NCI-H748 treated with DMSO at 0.1 percent for 48 hours (cell line): ENCODE measurements at places on chromosomes 7 and 10.

- DNase-seq, result no peak
Observed at GRCh38 chr10:130575756-130576285, 439.6 kb downstream of the GLRX3 start.

GRCh38 chr7:5360971-5361370 is 62.7 kb downstream of the TNRC18 start:
- DNase-seq, result no peak

DNA sequence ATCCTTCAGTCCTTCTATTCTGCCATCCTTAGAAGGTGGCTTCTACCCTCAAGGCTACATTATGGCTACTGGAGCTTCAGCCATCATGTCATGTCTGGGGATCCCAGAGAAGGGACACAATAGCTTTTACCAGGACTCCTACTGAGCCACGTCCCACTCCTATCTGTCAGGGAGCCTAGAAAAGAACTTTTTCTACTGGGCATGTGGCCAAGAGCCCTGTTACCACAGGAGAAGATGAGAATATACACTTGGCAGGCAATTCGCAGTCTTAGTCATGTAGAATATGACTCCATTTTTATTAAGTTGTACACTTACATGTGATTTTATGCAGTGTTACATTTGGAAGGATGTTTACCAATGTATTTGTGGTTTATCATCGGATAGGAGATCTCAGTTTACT is 64.6 kb upstream of the KCNMA1 start:
- DNase-seq, result no peak

DNA sequence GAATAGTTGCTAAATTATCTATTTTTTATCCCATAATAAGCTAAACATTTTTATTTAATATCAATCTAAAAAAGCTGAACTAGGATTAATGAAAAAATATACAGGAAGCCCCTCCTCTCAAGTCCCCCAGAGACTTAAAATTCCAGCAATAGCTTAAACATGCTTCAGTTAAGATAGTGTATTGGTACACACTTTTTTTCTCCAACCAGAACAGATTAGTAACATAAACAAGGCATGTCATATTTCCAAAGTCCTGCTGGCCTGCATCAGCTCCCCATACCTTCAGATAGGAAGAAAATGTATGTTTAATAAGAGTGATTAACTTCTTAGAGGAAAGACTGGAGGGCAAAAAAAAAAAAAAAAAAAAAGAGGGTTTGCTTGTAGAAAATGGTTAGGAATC is 7.1 kb downstream of the TBX20 start:
- no peak for DNase-seq

GRCh38 chr10:75538765-75539164 is 107.3 kb downstream of the LRMDA start:
- no peak for DNase-seq

GRCh38 chr7:25615593-25615992 is 387.3 kb upstream of the NPVF start:
- no peak for DNase-seq

DNA sequence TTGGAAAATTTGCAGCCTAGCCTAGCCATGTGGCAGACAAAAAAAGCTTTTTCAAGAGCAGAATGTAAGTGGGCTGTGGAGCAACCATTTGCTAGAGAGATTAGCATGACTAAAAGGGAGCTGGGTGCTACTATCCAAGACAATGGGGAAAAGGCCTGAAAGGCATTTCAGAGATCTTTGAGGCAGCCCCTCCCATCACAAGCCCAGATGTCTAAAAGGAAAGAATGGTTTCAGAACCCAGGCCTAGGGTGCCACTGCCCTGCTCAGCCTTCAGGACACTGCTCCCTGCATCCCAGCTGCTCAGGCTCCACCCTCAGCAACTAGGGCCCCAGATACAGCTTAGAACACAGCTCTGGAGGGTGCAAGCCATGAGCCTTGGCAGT is 24.7 kb downstream of the PNLIPRP3 start:
- no peak for DNase-seq

DNA sequence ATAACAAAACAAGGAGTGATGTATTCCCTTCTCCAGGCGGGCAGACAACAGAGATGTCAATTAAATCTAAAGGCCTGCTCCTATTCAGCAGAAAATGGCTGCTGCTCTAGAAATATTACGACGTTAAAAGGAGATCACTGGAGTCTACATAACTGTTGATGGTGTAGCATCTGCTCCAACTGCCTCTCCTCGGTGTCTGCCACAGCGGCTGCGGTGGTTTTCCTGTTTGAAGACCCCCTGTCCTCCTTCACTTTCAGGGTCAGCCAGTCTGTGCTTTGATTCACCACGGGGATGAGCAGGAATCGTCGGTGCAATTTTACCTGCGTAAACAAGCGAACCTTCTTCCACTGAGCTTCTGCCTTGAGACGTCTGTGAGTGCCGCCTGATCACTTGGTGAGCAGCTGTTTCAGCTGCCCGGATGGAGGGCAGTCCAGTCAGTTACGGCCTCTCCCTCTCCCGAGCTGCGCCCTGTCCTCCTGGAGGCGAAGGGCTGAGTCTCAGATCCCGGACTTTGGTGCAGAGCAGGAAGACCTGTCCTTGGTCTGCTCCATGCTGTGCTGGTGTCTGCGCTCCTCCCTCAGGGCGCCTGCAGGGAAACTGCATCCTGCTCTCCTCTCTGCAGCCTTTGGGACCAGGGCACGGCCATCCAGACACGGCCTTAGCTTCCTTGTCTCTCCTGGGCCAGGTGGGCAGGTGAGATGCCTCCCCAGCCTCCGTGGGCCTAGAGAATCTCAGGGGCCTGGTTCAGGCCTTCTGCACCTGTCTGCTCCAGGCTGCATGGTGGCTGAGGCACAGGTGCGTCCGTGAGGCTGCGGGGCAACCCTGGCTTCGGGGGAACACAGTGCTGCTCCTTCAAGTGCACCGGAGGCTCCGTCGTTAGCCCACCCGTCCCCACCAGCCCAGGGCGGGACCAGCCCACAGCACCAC is 326.6 kb downstream of the ADARB2 start:
- DNase-seq, result no peak

DNA sequence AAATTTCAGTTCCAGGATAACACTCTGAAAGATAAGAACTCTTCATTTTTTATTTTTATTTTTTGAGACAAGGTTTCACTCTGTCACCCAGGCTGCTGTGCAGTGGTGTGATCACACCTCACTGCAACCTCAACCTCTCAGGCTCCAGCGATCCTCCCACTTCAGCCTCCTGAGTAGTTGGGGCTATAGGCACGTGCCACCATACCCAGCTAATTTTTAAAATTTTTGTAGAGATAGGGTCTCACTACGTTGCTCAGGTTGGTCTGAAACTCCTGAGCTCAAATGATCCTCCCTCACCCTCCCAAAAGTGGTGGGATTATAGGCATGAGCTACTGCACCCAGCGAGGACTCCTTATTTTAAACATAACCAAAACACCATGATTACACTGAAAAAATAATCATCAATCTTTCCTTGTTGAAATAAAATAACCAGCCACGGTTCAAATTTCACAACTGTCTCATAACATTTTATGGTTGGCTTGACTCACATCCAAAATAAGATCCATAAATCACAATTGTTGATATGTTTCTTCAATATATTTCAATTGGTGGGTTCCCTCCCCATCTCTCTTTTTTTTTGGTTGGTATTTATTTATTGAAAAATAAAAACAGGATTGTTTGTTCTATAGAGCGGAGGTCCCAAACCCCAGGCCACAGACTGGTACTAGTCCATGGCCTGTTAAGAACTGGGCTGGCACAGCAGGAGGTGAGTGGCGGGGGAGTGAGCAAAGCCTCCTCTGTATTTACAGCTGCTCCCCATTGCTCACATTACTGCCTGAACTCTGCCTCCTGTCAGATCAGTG is 60.1 kb upstream of the FAM171A1 start:
- no peak for DNase-seq

- no peak for DNase-seq
Observed at GRCh38 chr10:118868589-118868988, 113.8 kb upstream of the CACUL1 start.

- DNase-seq, result no peak
Observed at GRCh38 chr10:107058331-107058730, 106.2 kb downstream of the SORCS1 start.

- no peak for DNase-seq
Observed at GRCh38 chr10:112706577-112706976, 243.5 kb upstream of the TCF7L2 start.

- no peak for DNase-seq
Observed at GRCh38 chr10:116113721-116114501, 159.1 kb downstream of the GFRA1 start.

GRCh38 chr10:70458329-70459060 is 17.0 kb upstream of the NODAL start:
- DNase-seq, result no peak

- DNase-seq, result no peak
Observed at GRCh38 chr10:98391065-98391464, 23.9 kb downstream of the PYROXD2 start.

DNA sequence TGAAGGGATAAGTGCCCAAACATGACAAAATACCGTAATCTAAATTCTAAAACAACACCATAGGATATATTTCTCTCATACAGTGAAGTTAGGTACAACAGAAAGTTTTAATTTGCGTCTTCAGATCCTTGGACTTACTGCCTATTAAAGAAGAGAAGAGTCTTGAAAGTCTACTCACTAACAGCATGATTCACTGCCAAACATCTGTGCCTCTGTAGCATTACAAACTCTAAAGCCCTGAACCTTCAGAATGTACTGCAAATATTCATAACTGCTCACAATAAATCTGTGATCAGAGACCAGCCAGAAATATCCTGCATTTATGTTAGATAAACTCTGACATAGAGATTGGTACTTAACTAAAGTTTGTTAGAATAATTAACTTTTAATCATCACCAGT is 365.3 kb downstream of the PARD3 start:
- DNase-seq, result no peak

DNA sequence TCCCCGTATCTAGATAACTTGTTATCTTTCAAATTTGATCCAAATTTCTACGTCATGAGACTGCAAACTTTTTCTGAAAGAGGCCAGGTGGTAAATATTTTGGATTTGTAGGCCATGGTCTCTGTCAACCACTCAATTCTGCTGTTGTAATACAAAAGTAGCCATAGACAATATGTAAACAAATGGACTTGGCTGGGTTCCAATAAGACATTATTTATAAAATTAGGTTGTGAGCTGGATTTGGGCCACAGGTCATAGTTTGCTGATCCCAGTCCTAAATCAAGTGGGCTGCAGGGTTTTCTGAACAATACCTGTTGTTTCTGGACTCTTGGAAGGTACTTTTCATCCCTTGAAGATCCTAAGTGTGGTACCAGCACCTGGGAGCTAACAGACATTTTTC is 1178.0 kb downstream of the SORCS1 start:
- no peak for DNase-seq

DNA sequence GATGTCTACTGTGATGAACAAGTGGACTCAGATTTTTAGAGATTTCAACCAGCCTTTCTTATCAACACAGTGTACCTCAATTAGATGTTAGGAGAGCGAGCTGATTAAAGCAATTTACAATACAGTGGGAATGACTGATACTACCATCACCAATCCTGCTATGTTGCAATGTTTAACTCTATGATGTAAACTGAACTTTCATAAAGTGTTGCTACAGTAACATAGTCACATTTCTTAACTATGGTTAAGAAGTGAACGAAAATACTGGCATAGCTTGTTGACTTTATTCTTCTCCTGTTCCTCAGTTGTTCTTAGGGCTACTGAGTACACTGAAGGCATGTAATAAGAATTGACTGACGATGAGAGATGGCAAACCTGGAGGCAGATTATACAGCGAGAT is 139.8 kb downstream of the MYOF start:
- DNase-seq, result no peak

DNA sequence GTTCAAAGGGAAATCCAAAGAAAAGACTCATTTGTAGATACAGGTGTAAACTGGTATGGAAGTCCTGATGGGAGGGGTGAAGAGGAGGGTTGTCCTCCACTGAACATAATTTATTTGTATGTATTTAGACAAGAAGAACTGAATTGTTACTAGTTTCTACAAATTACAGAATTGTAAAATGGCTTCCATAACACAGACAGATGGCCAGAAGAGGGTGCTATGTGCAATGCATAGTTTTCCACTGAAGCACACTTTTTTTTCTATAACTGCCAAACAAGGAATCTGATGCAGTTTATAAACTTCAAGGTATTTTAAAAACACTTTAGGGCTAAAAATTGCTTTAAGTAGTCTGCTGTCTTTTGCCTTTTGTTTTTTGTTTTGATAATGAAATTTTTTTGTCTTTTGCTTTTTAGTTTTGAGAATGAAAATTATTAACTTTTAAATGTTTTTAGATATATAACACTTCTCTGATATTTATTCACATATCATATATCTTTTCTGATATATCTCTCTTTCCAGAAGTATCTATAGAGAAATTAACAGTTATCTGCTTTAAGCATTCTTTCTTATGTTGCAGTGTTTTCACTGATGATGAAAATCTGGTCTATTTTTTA is 58.5 kb downstream of the PHYHIPL start:
- no peak for DNase-seq

- no peak for DNase-seq
Observed at GRCh38 chr10:57864765-57865680, 402.7 kb downstream of the IPMK start.

- DNase-seq, result no peak
Observed at GRCh38 chr10:125007436-125007835, 65.5 kb downstream of the ZRANB1 start.

- no peak for DNase-seq
Observed at GRCh38 chr10:89652806-89653370, 7.8 kb upstream of the PANK1 start.

DNA sequence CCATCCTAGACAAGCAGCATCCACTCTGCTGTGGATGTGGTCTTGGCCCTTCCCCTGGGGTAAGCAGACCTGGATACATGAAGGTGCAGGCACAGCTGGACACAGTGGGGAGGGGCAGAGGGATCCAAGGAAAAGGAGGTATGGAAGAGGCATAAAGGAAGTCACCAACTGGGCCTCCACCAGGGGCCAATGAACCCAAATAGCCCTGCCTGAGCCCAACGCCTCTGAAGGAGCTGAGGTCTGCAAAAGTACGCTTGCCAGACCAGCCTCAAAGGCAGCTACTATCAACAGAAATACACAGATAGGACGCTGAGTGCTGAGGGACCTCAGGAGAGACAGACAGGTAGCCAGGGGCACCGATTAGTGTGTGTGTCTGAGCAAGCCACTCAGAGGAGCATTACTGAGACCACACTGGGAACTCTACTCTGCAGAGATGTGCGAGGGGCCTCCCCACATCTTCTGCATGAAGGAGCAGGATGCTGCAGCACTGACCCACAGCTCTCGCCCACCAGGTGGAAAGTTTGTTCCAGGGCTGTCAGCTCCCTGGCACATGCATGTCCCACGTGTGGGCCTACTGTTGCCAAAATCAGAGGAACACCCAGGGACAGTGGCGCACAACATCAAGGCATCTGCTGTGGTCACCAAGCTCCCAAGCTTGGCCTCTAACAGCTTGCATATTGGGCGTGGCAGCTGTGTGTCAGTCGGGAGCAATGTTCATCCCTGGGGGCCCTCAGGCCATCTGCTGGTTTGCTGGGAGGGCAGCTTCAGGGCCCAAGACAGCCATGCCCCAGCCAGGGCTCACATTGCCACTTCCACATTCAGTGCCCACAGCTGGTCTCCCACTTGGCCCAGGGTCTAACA is 40.0 kb downstream of the MKI67 start:
- DNase-seq, result no peak

- DNase-seq, result no peak
Observed at GRCh38 chr10:25575343-25575742, 358.7 kb upstream of the MYO3A start.

GRCh38 chr7:473870-474604 is 45.6 kb downstream of the PDGFA start:
- no peak for DNase-seq

- no peak for DNase-seq
Observed at GRCh38 chr7:139886899-139887298, 57.8 kb downstream of the TBXAS1 start.

GRCh38 chr7:28347475-28348318 is 64.6 kb upstream of the CREB5 start:
- DNase-seq, result no peak
